Activated CD8-positive, alpha-beta memory T cell treated with anti-CD3 and anti-CD28 coated beads, Interleukin-2, amount 50 U/mL, for 4 hours (primary cell): ENCODE measurements at places on chromosomes 13 and 19.

DNA sequence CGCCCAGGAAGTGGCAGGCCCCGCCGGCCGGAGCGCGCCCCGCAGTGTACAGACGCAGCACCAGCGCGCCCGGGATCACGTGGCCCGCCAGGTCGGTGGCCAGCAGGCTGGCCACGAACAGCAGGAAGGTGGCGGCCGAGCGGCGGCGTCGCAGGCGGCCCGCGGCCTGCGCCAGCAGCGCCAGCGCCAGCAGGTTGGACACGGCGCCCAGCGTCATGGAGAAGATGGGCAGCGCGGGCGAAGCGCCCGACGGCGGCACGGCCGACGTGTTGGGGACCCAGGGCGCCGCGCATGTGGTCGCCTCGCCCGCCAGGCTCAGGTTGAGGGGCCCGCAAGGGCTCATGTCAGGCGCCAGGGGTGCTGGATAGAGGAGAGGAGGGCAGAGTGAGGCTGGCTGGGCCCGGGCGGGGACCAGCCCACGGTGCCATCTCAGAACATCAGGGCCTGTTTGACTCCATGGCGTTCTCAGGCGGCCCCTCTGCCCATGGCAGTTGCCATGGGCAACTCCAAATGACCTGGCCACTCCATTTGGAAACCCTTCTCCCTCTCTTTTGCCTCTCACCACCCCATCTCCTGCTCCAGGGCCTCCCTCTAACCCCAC is 1.1 kb downstream of the PTGER1 start:
- DNase-seq = no peak

- no peak for DNase-seq
Observed at GRCh38 chr13:109100705-109101304, 471.4 kb downstream of the MYO16 start.

GRCh38 chr13:81540777-81541176 is 1199.9 kb upstream of the SPRY2 start:
- no peak for DNase-seq

DNA sequence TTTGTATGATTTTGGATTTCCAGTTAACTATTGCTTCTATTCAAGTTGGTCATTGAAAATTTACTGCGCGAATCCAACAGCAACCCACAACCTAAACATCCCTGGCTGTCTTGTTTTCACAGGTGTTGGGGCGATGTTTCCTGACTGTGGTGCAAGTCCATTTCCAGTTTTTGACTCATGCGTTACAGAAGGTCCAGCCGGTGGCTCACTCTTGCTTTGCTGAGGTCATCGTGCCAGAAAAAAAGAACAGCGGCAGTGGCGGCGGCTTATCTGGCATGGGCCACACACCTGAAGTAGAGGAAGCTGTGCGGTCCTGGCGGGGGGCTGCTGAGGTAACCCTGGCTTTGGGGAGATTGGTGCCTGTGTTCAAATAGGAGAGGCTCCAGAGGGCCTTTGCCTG is 45.2 kb upstream of the GPI start:
- DNase-seq = no peak

- DNase-seq = no peak
Observed at GRCh38 chr19:6519289-6519688, 11.5 kb upstream of the TNFSF9 start.

GRCh38 chr13:62294244-62294643 is 878.6 kb upstream of the PCDH20 start:
- DNase-seq = no peak

DNA sequence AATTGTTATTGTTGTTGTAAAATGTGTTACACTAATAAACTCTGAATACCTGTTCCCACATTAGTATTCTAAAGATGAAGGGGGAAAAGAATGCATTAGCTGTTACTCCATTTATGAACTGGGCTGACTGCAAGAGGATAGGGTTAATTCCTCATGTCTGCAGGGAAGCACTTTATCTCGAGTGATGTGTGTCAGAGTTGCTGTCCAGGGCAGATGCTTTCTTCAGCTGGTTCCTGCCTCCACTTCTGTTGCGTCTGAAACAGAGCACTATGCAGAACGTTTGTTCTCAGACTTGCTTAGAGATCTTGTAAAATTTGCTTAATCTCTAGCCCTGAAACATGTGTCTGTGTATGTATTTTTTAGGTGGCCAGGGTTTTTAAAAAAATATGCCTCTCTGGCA is 318.8 kb downstream of the SPRY2 start:
- DNase-seq = no peak

GRCh38 chr19:16380943-16381755 is 56.5 kb downstream of the KLF2 start:
- DNase-seq = no peak

DNA sequence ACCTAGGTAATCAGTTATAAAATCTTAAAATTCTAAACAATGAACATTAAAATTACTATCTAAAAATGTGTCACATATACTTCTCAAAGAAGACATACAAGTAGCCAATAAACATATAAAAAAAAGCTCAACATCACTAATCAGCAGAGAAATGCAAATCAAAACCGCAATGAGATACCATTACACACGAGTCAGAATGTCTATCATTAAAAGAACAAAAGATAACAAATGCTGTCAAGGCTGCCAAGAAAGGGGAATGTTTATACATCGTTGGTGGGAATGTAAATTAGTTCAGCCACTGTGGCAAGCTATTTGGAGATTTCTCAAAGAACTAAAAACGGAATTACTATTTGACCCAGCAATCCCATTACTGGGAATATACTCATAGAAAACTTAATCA is 310.3 kb upstream of the EDNRB start:
- no peak for DNase-seq

- peak; percentile 56 for DNase-seq
Observed at GRCh38 chr13:112066624-112067004, 335 bp upstream of the SOX1 start.

DNA sequence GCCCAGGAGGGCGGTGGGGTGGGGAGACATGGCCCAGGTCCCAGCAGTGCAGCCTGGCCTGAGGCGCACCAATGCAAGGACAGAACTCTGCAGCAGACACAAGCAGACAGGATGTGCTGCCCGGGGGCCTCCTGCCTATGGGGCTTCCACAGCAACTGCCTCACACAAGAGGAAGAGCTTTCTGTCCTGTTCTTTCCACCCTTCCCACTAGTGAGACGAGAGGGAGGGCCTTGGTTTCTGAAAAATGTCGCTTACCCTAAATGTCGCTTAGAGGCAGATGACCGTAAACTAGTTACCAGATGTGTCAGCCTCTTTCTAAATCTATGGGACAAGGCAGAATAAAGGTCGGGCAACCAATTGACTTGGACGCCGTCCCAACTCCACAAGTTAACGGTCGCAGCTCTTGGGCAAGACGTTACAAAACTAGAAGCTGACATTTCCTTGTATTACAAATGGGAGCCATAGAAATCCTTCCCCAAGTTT is at the start of gene LAIR1:
Gene LAIR1, minus strand, starts transcription at position 157 of the 483 bp plus-strand sequence. Its CDS starts 127 bp downstream, at position 30.
- DNase-seq = peak; percentile 45

DNA sequence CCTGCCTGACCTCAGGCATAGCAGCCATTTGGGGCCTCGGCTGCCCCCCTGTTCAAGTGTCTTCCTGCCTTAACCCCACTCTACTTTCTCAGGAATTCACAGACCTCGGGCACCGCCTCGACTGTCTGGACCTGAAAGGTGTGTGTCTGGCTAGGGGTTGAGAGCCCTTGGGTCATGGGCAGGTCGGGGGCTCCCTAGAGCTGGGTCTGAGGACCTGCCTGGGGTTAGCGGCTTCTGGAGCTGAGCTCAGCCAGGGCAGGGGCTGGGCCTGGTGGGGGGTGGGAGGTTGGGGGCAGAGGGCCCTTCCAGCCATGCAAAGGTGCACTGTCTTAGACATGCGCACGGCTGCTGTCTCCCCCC is 20.7 kb downstream of the NKPD1 start:
- DNase-seq = no peak

- peak; percentile 57 for DNase-seq
Observed at GRCh38 chr13:24618011-24618955, 61.9 kb upstream of the ATP12A start.

- no peak for DNase-seq
Observed at GRCh38 chr13:113142876-113143275, 15.6 kb upstream of the PROZ start.

- no peak for DNase-seq
Observed at GRCh38 chr19:38661136-38661535, 13.7 kb downstream of the ACTN4 start.

- no peak for DNase-seq
Observed at GRCh38 chr19:18586306-18586705, 2.3 kb upstream of the REX1BD start.

DNA sequence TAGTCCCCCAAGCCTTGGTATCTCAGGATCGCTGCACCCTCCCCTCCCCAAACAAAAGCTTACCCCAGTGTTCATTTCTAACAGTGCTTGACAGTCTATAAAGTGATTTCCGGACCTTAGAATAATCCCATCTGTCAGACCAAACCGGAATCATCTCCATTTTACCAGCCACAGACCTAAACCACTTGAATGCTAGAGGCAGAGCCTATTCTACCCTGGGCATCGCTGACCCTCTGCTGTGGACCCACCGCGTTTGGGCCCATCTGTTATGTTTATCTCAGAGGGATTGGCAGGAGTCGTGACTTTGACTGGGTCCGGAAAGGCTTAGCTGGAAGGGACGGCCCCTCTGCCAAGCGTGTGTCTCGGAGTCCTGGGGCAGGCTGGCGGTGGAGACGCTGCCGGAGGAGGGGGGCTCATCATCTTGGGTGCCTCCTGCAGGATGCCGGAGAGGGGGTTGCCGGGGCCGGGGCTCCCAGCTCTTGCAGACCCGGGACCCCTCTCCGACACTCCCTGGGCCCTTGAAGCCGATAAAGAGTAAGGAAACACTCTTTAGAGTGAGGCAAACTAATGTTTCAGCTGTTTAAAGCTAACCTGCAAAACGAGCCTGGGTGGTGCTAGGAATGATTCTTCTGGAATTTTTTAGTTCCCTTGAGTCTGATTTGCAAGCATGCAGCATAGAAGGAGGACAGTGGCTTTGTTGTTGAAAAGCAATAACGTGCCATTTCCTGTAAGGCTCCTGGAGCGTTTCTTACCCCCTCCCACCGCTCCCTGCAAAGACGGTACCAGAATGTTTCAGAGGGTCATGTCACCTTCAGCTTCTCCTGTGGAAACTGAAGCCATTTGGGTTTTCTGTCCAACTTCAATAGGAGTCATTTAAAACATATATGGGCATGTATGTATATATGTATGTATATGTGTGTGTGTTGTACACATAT is 1.3 kb downstream of the SLC25A42 start:
- no peak for DNase-seq

- no peak for DNase-seq
Observed at GRCh38 chr19:33676999-33677665, 55.4 kb downstream of the CHST8 start.

GRCh38 chr13:30100226-30100625 is 207.1 kb downstream of the KATNAL1 start:
- no peak for DNase-seq

- DNase-seq = no peak
Observed at GRCh38 chr13:22903301-22903700, 277.5 kb upstream of the SGCG start.

- no peak for DNase-seq
Observed at GRCh38 chr19:51354742-51355148, 11.4 kb downstream of the ETFB start.

- DNase-seq = no peak
Observed at GRCh38 chr13:19766591-19766990, 16.2 kb downstream of the PSPC1 start.

DNA sequence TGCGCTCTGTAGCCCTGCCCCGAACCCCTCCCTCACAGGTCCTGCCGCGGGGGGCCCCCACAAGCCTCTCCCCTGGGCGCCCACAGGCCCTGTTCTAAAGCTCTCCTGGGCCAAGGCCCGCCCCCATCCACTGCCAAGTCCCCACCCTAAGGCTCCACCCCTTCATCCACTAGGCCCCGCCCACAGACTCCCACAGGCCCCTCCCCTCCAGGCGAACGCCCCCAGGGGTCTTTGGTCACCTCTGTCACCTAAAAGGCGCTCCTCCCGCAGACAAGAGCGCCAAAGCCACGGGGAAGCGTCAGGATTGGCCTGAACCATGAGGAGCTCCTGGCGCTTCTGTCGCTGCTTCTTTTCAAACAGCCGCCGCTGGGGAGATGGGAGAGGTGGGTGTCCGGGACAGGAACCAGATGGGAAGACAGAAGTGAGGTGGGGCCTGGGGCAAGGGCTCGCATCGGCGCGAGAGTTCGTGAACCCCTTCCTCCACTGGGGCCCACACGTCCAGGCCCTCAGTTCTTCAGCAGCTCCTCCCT is 2.3 kb downstream of the TULP2 start:
- peak; percentile 50 for DNase-seq

GRCh38 chr19:3125900-3126524 is 9.8 kb upstream of the GNA15 start:
- DNase-seq = peak; percentile 80

DNA sequence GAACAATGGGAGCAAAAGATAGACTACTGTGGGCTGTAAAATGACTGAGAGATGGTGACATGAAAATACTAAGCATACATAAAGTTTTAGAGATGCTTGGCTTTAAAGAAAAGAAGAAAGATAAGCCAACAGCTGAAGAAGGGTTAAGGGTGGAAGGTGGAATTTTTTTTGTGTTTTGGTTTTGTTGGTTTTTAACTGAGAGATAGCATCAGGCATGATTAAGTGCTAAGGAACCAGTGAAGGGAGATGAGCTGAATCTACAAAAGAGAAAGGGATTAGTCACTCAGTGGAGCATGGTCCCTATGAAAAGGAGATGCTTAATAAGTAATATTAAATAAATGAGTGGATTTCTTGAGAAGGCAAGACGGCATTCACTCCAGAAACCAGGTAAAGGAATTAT is 12.5 kb upstream of the TBC1D4 start:
- DNase-seq = no peak

- DNase-seq = no peak
Observed at GRCh38 chr19:45254044-45254531, 3.0 kb downstream of the MARK4 start.

DNA sequence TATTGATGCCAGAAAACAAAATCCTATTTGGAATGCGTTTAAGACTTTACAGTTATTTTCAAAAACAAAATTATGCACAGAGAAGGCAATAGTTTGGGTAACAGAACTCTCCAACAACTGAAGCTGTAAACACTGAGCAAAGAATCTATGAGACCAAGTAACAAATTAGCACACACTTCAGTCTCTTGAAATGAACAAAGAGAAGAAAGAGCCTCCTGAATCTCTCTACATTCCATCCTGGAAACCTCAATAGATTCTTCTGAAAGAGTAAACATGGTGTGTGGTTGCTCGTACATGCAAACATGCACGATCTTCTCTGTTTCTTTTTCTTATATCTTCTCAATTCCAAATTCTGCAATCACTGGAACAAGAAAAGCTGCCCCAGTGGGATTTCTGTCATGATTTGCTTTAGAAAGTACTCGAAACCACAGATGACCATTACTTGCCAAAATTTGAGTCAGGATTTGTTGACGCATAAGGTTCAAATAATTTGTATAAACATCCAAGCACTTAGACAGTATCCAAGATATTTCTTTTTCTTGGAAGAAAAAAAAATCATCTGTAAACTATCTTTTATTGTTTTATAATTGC is 137.9 kb upstream of the DACH1 start:
- DNase-seq = no peak

- DNase-seq = no peak
Observed at GRCh38 chr19:35416331-35416730, 31.7 kb upstream of the FFAR2 start.
